Occipital lobe (tissue), 3 donors: ENCODE measurements at places on chromosomes 13 and 19. TPM values are rescaled to one million over a fixed set of nuclear protein-coding genes. Genes with fewer than 3 reads are reported as not detected.

DNA sequence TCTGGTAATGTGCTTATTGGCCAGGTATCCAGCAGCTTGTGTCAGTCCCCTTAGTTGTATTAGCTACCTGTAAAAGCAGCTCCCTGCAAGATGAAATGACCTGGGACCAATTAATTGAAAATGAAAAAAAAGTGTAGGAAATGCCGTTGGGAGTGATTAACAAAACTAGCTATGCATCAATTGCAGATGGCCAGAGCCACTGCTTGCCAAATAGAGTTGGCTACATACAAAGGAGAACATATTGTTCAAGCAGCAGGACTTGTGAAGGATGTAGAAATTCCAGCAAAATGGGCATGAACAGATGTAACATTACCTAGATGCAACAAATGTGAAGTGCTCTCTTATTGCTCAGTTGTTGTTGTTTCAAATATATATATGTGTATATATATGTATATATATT is 300.5 kb downstream of the PCDH17 start:
- DNase-seq = no peak

DNA sequence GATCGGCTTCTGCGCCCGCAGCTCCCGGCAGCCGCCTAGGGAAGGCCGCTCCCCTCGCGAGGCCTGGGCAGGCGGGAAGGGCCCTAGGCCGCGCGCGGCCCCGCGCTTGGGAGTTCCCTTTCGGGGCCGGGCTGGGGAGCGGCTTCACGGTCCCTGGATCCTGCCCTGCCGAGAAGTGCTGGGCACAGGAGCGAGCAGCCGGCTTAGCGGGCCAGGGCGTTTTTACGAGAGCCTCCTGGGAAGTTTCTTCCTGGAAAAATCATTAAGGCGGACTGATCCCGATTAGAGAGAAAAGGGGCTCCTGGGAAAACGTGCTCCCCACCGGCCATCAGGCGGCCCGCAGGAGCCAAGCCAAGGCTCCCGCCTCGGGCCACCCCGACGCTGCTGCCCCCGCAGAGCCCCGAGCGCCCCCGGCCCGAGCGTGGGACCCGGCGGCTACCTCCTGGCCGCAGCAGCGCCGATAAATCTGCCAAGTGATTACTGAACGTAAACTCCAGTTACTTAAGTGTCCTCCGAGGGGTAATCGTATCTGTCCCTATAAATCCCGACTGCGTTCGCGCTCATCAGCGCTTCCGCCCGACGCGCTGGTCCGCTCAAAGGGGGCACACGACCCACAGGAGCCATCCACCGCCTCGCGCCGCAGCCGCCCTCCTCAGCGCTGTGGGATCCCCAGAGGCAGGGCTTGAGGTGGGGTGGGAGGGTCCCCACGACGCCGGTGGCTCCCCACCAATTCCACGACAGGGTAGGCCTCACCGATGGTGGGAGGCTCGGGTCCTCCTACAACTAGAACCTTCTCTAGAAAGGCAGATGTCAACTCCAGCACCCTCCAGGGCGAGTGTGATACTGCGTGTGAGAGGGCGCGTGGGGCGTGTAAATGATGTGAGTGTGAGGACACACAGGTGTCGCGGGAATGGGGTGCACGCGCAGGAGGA is 2.8 kb downstream of the ZIC5 start:
- DNase-seq = no peak

DNA sequence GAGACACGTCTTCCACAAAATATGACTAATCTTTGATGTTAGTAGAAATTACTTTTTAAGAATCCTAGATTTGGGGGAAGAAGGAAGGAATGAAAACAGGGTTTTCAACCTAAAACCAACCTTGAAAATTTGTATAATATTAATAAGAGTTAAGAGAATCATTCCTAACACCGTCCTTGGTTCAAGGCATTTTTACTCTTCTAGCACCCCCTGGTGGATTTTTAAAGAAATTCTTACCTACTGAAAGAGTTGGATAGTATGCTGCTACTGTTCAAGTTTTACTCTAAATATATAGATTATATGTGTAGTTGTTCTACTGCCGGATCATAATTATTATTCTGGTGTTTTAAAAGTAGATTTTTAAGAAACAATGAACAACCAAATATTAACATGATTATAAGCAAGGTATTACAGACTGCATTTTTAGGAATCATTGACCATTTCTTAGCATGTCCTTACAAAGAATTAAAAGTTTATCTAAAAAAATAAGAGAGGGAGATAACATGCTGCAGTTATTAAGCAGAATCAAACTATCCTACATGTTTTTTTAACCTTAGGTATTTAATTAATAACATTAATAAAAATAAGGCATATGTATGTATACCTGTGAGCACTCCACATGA is 7.4 kb upstream of the SLITRK6 start:
- no peak for DNase-seq

GRCh38 chr13:91572439-91572838 is 174.0 kb downstream of the GPC5 start:
- no peak for DNase-seq

The ZNF93 gene
- 27.0 TPM for total RNA-seq

The SHISA7 gene
- total RNA-seq = 4.2 TPM

The TLE2 gene
- 6.1 TPM for total RNA-seq
